H54 (cell line): ENCODE measurements at places on chromosomes 13 and 19.
A peak's percentile ranks its signal among the peaks of the same experiment; 100 is the strongest.

- DNase-seq = no peak
These were observed 41.1 kb downstream of the CEACAM1 start for GRCh38 chr19:42487032-42487797.

DNA sequence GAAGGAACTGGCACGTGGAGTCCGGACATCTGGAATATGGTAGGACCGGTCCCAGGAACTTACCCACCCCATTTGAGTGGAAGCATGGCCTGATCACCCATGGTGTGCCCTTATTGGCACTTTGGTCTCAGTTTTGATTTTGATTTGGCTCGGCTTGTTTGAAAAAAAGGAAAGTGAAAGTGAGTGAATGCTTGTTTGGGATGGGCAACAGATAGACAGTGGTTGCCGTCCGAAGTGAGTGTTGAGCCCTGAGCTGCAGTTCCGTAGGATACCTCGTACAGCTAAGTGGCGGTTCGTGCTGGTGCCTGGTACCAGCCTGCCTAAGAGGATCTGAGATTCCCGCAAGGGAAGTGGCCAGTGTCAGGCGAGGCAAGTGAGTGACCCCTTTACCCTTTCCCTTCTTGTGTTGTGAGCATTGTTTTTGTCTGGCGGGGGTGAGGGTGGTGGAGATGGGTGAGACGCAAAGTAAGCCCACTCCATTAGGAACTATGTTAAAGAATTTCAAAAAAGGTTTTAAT, 605.8 kb downstream of the UQCRFS1 start:
- DNase-seq = no peak

DNA sequence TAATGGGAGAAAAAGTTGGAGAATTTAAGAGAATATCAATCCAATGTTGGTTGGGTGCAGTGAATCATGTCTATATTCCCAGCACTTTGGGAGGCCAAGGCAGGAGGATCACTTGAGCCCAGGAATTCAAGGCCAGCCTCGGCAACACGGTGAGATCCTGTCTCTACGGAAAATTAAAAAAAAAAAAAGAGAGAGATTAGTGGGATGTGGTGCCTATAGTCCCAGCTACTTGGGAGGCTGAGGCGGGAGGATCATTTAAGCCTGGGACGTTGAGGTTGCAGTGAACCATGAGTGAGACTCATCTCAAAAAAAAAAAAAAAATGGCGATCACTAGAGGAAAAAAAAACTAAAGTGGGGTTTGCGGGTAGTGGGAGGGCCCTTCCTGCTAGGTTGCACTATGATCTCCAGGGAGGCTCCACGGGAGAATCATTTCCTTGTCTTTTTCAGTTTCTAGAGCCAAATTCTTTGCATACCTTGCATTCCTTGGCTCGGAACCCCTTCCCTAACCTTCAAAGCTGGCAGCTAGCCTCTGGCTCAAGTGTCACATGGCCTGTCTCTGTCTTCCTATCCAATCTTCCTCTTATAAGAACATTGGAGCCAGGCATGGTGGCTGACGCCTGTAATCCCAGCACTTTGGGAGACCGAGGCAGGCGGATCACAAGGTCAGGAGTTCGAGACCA, 5.8 kb upstream of the ERCC2 start:
- peak; percentile 57 for DNase-seq

DNA sequence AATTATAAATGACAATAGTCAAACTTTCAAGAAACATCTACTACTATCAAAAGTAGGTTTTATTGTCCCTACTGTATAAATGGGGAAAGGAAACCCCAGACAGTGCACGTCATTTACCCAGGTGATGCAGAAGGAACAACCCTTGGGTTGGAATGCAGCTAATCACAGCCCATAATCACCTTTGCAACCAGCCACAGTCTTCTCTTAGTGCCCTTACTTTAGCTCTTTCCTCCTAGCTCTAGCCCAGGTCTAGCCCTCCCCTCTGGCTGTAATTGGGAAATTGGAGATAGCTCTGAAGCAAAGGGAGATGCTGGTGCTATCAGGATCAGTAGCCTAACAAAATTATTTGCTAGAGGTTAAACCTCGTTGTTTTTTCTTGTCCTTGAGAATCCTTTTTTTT, 25.5 kb upstream of the TSC22D1 start:
- no peak for DNase-seq

DNA sequence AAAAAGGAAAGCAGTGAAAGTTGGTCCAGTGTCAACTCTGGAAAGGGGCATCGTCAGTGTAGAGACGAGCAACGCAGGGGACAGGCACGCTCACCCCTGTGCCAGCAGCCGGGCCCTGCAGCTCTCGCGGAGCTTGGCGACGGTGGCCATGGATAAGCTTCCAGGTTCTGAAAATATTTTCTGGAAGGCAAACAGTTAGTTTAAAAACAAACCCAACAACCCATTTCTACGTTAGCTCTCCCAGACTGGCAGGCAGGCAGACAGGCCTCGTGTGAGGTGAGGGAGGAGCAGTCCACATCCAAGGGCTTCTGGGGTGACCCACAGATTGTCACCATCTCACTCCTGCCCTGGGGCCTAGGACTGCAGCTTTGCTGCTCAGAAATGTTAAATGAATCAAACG, 27.4 kb downstream of the LAMP1 start:
- no peak for DNase-seq

DNA sequence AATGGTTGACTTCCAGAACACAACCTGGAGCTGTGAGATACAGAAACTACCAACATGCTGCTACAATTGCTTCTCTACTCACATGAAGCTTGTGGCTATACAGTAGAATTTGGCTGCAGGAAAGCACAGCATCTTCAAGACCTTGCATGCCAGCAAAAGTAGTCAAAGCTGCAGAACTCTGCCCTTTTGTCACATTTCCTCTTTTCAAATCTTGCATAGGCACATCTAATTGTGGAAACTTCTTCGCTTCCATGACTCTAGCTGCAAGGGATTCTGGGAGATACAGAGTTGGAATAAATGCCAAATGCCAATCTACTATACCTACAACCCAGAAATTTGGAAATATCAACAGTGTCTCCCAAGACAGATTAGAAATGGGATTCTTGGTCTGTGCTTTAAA, 462.2 kb downstream of the FOXO1 start:
- no peak for DNase-seq

DNA sequence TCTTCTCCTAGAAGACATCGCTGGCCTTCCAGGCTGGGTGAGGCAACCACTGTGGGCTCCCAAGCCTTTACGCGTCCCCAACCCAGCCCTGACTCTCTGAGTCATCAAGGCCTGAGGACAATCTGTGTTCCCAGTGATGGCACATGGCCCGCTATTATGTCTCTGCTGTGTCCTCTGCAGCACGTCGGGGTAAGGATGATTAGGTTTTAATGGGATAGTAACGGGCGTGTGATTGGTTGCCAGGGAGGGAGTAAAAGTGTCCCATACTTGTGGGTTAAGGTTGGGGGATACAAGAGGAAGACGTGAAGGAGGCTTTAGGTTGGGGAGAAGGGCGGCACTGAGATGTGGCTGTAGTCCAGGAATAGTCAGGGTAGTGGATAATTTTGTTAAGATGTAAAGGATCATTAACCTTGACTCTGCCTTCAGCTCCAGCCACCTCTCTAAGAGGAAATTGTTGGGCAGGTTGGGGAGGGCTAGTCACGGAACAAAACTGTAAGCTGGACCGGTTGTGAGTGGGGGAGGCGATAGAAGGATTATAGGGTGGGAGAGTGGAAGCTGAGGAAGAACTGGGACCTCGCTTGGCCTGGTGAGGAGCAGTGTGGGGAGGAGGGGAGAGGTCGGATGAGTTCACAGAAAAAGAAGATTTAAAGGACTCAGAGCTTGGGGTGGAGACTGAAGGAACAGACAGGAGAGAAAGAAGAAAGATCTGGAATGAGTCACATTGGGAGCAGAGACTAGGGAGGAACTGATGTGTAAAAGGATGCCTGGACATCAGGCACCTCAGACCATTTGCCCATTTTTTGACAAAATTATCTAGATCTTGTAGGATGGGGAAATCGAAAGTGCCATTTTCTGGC, 27.9 kb upstream of the IGFL1 start:
- no peak for DNase-seq

DNA sequence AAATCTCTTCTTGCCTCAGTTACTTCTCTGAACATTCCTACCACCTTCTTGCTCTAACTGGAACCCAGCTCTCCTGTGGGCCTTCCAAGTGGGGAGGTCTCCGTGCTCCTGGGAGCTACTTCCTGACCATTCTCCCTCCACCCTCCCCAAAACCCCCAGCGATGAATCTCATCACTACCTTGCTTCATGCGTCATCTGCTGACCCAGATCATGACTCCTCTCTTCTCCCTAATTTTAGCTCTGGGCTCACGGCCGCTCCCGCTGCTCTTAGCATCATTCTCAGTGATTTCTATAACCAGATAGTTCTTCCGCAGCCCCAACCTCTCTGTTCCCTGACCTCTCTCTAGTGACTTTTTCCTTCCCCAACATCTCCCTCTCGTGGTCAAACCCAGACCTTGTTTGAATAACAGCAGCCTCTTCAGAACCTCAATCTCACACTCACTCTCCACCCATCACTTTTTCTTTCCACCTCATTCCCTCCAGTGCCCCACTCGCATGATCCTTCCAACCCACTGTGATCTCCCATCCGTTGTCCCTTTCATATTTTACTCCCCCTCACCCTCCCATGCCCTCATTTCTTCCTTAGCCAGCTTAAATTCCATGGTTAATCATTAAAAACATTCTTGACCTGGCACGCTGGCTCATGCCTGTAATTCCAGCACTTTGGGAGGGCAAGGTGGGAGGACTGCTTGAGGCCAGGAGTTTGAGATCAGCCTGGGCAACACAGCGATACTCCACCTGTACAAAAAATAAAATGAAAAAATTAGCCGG, 21.8 kb downstream of the MRPS12 start:
- no peak for DNase-seq

DNA sequence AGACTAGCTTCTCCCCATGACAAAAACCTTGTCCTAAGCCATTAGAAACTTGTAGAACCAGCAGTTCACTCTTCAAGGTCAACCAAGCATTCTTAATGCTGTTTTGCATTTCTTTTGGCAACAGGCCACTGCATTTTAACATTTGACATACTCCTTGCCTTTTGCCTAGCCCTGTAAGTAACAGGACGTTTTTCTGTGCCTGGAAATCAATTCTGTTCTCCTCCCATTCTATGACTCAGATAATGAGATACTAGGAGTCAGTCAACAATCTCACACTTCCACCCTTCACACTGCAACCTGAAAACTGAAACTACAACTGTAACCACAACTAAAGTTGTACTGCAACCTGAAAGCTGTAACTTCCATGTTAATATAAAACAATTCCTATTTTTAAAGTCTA, 268.7 kb downstream of the MZT1 start:
- DNase-seq = no peak

GRCh38 chr13:80527400-80527799, 186.5 kb upstream of the SPRY2 start:
- no peak for DNase-seq

GRCh38 chr19:38057959-38058690, 151.1 kb downstream of the SIPA1L3 start:
- DNase-seq = no peak

DNA sequence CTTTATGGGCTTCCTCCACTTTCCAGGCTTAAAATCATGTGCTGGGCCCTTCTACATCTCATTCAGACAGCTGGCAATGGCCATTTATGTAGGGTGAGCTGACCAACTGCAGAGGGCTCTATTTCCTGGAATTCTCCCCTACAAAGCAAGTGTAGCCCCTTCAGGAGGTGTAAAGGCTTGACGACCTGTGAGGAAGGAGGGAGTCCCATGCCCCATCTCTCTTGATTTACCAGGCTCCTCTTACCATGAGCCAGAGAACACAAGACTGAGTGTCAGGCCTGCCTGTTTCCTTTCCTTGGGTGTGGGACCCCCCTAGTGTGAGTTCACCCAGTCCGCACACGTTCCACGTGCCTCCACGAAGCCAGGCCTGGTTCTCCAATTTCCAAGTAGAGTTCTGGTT, 16.6 kb downstream of the ZNF536 start:
- no peak for DNase-seq

GRCh38 chr13:66875264-66875663, 354.9 kb downstream of the PCDH9 start:
- DNase-seq = no peak

- DNase-seq = peak; percentile 83
These were observed at the start of gene GPI for GRCh38 chr19:34364830-34365462. TSS of gene GPI (plus strand) at chr19:34365196. CDS start at chr19:34365267, 71 bp downstream.

DNA sequence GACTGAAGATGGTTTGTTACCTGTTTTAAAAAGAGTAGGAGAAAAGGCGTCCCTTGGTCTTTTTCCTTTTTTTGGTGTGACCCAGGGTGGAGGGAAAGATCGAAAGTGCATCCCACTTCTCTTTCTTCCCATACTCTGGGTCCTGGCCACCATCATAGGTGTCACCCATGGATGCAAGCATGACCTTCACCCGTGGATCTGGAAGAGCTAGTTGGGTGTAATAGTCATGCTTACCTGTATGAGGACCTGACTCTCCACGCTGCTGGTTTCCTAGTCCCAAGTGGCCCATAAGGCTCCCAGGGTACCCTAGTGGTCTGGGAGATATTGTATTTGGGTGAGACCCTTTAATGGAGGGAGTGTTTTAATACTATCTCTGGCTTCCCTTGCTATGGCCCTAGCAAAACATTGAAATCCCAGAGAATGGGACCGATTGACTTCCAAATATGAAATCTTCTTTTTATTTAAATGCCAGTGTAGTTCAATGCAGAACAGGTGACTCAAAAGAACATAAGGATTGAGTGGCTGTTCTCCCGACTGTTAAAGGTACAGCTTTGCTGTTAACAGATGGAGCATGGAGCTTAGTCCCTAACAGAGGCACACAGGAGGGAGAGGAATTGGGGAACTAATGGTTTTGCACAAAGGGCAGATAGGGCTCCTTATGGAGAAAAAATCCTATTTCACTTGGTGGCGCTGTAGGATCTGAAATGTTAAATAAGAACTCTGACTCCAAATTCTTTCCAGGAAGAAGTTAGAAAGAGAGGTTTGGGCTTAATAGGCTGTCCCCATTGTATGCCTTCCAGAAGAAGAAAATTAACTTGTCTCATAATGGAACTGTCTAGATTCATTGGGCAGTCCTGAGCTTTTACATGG, 7.0 kb upstream of the ZNF550 start:
- DNase-seq = no peak

- DNase-seq = no peak
These were observed 41.0 kb upstream of the SIAH3 start for GRCh38 chr13:45892513-45892912.

DNA sequence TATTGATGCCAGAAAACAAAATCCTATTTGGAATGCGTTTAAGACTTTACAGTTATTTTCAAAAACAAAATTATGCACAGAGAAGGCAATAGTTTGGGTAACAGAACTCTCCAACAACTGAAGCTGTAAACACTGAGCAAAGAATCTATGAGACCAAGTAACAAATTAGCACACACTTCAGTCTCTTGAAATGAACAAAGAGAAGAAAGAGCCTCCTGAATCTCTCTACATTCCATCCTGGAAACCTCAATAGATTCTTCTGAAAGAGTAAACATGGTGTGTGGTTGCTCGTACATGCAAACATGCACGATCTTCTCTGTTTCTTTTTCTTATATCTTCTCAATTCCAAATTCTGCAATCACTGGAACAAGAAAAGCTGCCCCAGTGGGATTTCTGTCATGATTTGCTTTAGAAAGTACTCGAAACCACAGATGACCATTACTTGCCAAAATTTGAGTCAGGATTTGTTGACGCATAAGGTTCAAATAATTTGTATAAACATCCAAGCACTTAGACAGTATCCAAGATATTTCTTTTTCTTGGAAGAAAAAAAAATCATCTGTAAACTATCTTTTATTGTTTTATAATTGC, 137.9 kb upstream of the DACH1 start:
- DNase-seq = no peak
